Progenitor cell of endocrine pancreas (in vitro differentiated cells): ENCODE measurements at places on chromosomes 4 and X.

DNA sequence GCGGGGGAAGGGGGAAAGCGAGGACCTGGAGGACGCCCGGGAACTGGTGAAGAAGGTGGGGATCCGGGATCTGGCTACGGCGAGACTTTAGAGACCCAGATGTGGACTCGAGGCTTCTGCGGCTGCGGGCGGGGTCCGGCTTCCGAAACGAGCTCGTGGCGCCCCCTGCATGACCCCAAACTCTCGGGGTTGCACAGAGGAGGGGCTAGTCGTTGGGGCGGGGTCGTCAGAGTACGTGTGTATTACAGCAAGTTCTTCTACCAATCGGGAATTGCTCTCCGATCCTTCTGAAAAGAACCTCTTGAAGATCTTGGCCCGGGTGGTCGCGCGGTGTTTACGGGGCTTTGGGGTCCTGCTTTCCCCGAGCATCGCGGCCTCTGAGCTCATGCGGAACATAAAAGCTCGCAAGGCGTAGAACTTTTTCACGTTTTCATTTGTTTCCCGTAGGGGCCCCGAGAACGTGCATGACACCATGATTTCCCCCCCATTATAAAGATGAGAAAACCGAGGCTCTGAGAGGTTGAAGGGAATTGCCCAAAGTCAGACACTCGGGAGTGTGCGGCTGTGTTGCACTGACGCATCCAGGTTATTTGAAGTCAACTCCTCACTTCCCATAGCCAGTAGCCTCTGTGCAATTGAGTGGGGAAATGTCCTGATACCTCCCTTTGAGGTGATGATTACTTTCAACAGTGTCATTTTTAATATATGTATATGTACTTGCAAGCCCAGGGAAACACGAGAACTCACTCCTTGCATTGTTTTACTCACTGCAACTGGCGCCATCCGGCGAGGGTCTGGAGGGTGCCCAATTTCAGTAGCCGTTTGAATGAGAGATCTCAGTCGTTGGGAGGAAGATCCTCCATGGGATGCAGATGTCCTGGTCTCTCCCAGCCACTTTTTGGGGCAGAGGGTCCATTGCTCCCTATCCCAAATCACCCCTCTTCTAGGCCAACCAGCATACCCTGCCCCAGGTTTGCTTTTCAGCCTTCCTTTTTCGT is at the start of gene BEND4:
Gene BEND4 (minus strand): TSS at position 149 of the 998 bp plus-strand sequence. CDS start 512 bp downstream, outside the sequence.
- DNase-seq, result peak; percentile 19

DNA sequence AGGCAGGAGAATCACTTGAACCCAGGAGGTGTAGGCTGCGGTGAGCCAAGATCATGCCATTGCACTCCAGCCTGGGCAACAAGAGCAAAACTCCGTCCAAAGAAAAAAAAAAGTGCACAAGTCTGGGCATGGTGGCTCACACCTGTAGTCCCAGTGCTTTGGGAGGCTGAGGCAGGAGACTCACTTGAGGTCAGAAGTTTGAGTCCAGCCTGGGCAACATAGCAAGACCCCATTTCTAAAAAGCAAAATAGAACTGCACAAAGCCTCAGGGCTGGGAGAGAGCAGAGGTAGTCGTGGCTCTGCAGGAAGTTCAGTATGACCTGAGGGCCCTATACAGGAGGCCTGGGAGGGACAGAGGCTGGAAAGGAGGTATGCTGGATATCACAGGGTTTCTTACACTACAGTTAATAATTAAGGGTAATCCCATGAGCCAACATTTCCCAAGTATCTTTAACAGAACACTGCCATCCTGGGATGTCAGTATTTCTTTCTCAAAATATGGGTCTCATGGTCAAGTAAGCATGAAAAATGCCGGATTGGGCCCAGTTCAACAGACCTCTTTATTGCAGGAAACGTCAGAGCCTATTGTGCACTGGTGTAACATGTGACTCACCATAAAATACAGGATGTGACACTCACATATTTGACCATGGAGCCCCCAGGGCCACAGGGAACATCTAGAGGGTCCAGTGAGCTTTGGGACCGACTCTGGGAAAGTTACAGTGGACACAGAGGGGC is 37.8 kb downstream of the ACSL1 start:
- DNase-seq, result no peak

GRCh38 chr4:2353222-2354107 is 65.0 kb downstream of the ZFYVE28 start:
- DNase-seq, result no peak

- no peak for DNase-seq
These were observed 173.6 kb upstream of the MED14 start for GRCh38 chrX:40908857-40909475.

- DNase-seq, result no peak
These were observed 56.2 kb downstream of the SPATA18 start for GRCh38 chr4:52107336-52107735.
